ENCODE measurements at places on chromosomes 1 and 21. TPM values are rescaled to one million over a fixed set of nuclear protein-coding genes. Genes with fewer than 3 reads are reported as not detected.

EPS8L3 gene
- total RNA-seq, result 0.96 TPM

VSIG8 gene
- not detected for total RNA-seq

GBP6 gene
- not detected for total RNA-seq

SLFNL1 gene
- total RNA-seq, result 0.20 TPM

GNAT2 gene
- 0.76 TPM for total RNA-seq

DNA sequence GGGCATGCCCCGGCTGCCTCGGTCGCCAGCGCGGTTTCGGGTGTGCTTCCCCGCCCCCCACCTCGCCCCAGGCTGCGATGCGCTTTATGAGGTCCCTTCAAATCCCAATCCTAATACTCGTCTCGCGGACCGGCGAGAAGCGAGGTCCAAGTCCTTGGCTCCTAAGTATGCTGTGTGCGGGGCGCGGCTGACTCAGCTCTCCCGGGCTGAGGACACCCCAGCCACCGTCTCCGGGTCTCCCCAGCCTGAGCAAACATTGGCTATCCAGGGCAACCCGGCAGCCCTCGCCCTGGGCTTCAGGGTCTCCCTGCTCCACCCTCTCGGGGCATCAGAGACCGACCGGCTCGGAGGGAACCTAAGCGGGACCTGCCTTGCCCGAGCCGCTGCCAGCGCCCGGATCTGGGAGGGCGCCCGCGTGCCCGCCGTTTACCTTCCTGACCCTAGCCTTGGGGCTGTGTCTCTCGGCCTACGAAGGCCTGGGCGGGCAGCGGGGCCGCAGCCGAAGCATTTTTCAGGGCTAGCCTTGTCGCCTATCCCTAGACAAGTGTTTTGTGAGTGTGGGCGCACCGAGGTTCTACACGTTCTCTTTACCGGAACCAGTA lies 1.2 kb downstream of the ITPKB start:
- no peaks in the 10 kb centered on the region for H3K27me3 ChIP-seq
- peak overlapping the region; percentile 66 for H3K4me3 ChIP-seq
- peaks cover 21% of the 10 kb centered on the region for H3K4me1 ChIP-seq
- H3K36me3 ChIP-seq, result no peaks in the 10 kb centered on the region

- no peak overlapping the region for H3K27ac ChIP-seq
- H3K36me3 ChIP-seq, result no peaks in the 10 kb centered on the region
- no peaks in the 10 kb centered on the region for H3K27me3 ChIP-seq
- no peak overlapping the region for H3K4me3 ChIP-seq
- no peak for DNase-seq
These were observed 588 bp downstream of the NEXN start for GRCh38 chr1:77888781-77889642.

- H3K4me3 ChIP-seq, result no peak overlapping the region
- no peak overlapping the region for H3K27ac ChIP-seq
- H3K4me1 ChIP-seq, result 0 out of 2 replicates have a peak, but pooled peaks cover 2% of the 10 kb centered on the region
- no peak for DNase-seq
These were observed 253.3 kb downstream of the PLPP3 start for GRCh38 chr1:56326056-56326455.

DNA sequence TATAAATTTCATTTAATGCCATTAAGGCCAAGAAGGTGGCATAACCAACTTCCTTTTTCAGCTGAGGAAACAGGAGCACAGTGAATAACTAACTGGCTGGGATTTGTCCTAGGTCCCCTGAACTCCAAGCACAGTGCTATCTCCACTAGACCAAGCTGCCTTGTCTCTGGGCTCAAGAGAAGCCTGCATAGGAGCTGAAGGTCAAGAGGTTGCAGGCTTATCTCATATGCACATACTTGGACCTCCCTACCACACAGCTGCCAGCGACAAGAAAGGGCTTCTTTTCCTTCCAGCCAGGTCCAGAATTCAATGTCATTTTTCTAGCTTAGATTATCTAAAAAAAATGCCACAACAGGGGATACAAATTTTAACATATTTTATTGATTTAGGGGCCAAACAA lies 27.1 kb downstream of the AK2 start:
- peaks cover 60% of the 10 kb centered on the region for H3K36me3 ChIP-seq
- no peak overlapping the region for H3K4me3 ChIP-seq
- no peak overlapping the region for H3K27ac ChIP-seq
- H3K27me3 ChIP-seq, result no peaks in the 10 kb centered on the region

- peaks cover 23% of the 10 kb centered on the region for H3K36me3 ChIP-seq
- no peaks in the 10 kb centered on the region for H3K27me3 ChIP-seq
These were observed at the start of gene POFUT2 for GRCh38 chr21:45287438-45288391. TSS of gene POFUT2 (minus strand) at chr21:45287895. CDS start at chr21:45287871, 24 bp downstream.

DNA sequence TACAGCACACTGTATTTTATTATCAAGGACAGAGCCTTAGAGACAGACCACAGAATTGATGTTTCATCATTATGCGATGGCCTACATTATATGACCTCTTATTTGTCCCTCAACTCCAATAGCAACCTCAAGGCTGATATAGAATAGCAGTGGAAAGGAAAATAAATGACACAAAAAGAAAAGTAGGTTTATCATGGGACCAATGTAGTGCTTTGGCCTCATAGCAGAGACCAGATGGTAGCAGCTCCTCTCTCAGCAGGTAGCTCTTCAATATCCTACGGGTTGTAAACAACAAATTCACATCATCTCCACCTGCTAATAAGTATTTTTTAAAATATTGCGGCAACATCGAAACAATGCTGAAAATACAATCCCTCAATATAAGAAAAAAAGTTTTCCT lies 25.2 kb downstream of the ANP32E start:
- no peak overlapping the region for H3K27ac ChIP-seq
- H3K27me3 ChIP-seq, result no peaks in the 10 kb centered on the region
- no peak for DNase-seq
- H3K4me3 ChIP-seq, result no peak overlapping the region
- no peaks in the 10 kb centered on the region for H3K36me3 ChIP-seq
- H3K4me1 ChIP-seq, result no peaks in the 10 kb centered on the region

SPRR4 gene
- not detected for total RNA-seq

GJA8 gene
- total RNA-seq, result not detected

GRCh38 chr21:44840771-44841170 lies 22.9 kb upstream of the SUMO3 start:
- no peaks in the 10 kb centered on the region for H3K36me3 ChIP-seq
- no peak overlapping the region for H3K4me3 ChIP-seq
- no peak for DNase-seq
- H3K27me3 ChIP-seq, result no peaks in the 10 kb centered on the region
- H3K27ac ChIP-seq, result no peak overlapping the region

AHDC1 gene
- 33.7 TPM for total RNA-seq

DLGAP3 gene
- total RNA-seq, result 0.27 TPM

HSPA13 gene
- 32.7 TPM for total RNA-seq

GJA4 gene
- not detected for total RNA-seq

Measured in HCT116 (cell line).